ENCODE measurements at places on chromosomes 2 and 18. TPM values are rescaled to one million over a fixed set of nuclear protein-coding genes. Genes with fewer than 3 reads are reported as not detected.

- no peak for DNase-seq
These were observed 18.9 kb upstream of the PNPT1 start for GRCh38 chr2:55712477-55713060.

TCF23 gene
- not detected for total RNA-seq

GRCh38 chr2:54106631-54107454, 8.6 kb upstream of the ACYP2 start:
- DNase-seq = no peak

- peak; percentile 88 for DNase-seq
These were observed 522 bp upstream of the ZNF407 start for GRCh38 chr18:74597034-74597661.

UPP2 gene
- not detected for total RNA-seq

GREB1L gene
- 0.60 TPM for total RNA-seq
